MM.1S (cell line): ENCODE measurements at places on chromosomes 2 and 18.

- DNase-seq, result no peak
Measured at GRCh38 chr18:46418663-46419260, 238.3 kb downstream of the LOXHD1 start.

GRCh38 chr18:12656938-12657683 lies 796 bp downstream of the SPIRE1 start:
- DNase-seq, result peak; percentile 19

DNA sequence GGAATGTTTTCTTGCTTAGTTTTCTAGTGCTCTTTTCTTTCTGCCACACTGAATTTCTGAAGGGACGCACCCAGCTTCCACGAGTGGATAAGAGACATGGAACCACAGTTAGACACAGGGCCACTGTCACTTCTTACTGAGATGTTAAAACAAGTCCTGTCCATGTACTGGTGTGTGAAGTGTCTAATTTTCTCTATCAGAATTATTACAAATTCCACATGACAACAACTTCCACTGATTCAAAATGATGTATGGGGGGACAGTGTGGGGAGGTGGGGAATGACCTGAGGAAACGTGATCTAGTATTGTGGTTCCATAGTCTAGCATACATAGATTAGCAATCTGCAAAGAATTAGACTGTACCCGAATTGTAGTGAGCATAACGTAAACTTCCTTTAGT lies 169.6 kb downstream of the TMEM247 start:
- no peak for DNase-seq

DNA sequence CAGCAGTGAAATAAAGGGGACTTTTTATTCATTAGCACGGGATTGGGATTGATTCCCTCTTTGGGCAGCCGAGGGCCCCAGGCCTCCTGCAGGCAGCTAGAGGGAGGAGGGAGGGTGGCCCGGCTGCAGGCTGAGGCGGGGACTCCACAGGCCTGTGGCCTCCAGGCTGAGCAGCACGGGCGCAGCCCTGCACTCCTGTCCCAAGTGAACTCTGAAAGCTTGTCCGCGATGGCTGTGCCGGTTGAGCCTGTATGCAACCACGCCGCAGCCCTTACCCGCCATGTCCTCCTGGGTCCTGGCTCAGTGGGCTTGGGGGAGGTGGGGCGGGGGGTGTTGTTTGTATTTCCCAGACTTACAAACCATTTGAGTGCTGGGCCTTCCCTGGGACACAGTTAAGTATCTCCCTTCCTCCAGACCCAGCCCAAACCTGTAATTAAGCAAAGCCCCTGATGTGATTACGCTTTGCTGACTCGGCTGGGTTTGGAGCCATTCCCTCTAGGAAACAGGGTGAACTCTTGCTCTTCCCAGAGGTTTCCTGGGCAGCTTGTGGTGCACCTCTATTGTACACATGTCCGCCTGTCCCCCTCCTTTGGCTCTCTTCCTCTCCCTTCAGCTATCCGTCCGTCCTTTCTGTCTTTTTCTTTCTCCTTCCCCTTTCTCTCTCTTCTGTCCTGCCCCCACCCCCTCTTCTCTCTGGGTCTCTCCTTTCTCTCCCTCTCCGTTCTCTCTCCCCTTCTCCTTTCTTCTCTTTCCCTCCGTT lies 5.3 kb downstream of the GLI2 start:
- no peak for DNase-seq

- DNase-seq, result no peak
Measured at GRCh38 chr2:69863298-69863697, 30.5 kb upstream of the SNRNP27 start.

DNA sequence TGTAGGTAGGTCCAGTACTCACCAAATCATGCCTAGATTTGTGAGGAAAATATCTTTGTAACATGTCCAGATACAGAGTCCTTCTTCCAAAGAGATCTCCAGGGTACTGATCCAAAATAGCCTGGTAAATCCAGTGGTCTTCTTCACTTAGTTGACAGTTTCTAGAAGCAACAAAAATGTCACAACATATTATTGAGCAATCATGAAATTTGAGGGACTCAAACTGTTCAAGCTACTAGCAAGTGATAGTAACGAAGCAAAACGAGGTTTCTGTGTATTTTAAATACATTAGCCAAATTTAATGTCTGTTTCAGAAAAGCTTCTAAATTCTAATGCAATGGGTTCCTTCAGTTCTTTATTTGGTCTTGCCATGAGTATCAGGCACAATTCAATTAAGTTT lies 142.8 kb downstream of the CCDC148 start:
- DNase-seq, result no peak

DNA sequence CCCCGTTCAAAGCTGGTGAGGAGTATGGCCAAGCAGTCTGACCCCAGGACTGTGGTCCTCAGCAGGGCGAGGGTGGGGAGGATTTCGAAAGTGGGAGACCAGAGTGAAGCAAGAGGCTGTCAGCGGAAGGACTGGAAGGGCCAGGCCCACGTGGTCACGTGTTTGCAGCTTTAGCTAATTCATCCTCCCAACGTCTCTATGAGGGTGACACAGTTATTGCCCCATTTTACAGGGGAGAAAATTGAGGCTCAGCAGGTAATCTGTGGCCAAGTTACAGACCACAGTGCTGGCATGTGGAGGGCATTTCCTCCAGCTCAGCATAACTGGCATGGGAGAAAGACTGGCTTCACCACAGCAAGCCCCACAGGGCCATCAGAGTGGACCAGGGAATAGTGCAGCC lies 45.4 kb upstream of the LTBP1 start:
- no peak for DNase-seq

DNA sequence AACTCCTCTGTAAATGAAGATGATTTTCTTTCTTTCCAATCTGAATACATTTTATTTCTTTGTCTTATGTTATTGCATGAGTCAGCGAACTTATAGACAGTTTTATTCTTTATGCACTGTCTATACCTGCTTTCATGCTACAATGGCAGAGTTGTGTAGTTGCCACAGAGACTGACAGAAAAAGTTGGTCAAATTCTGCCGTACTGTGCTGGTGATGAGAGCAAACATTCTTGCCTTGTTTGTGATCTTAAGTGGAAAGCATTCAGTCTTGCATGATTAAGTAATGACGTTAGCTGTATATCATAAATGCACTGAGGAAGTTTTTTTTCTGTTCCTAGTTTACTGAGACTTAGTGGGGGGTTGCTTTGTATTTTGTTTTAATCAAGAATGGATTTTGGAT lies 32.9 kb downstream of the ZC3H15 start:
- DNase-seq, result no peak

- DNase-seq, result no peak
Measured at GRCh38 chr2:39409697-39410389, 27.2 kb downstream of the MAP4K3 start.

DNA sequence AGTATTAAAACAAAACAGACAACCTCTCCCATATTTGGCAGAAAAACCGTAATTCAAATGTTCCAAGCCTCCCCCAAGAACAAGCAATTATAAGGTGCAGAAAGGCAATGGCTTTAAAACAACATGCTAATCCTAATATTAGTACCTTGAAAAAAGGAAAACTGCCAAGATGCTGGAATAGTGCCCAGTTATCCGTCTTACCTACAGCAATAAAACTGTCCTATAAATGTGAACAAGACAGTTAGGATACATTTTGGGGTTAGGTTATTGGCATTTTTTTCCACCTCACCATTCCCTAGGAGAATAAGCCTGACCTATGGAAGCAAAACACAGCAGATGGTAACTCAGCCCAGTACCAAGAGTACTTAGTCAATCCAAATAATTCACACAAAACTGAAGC lies 83.2 kb downstream of the TCF4 start:
- DNase-seq, result no peak

GRCh38 chr18:5380586-5380985 lies 85.1 kb upstream of the ZBTB14 start:
- no peak for DNase-seq

GRCh38 chr18:54284981-54285785 lies 15.9 kb downstream of the POLI start:
- DNase-seq, result peak; percentile 93

DNA sequence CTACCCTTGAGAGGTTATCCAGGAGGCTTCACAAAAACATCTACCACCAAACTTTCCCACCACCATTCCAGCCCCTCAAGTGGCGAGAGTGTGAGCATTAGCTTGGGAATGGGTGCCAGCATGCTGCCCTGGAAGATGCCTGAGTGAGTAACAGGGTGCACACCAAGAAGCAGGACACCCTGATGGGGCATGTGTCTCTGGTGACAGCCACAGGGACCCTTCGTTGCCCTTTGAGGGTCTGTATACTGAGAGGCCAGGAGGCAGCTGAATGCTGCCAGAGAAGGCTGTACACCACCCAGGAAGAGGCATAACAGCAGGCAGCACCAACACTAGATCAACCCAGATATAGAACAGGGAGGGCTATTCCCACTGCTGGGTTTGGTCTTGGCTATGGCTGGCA lies 233.6 kb upstream of the THSD7B start:
- DNase-seq, result no peak

DNA sequence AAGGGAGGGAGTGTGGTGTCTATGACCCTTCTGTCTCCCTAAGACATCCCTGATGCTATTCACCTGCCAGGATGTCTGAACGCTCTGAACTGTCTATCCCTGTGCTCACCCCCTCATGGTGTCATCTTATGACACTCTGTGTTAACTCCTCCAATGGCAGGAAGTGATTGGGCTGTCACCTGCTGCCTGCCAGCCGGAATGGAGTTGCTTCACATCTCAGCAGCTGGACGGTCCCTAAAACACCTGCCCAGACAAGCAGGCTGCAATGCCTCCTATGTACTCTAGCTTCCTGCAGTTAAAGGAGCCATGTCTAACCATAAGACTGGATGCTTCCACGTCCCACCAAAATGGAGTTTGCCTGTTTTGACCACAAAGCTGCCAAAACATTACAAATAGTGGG lies 99.9 kb downstream of the CPO start:
- no peak for DNase-seq

GRCh38 chr18:45107425-45107824 lies 426.7 kb downstream of the SETBP1 start:
- DNase-seq, result no peak

DNA sequence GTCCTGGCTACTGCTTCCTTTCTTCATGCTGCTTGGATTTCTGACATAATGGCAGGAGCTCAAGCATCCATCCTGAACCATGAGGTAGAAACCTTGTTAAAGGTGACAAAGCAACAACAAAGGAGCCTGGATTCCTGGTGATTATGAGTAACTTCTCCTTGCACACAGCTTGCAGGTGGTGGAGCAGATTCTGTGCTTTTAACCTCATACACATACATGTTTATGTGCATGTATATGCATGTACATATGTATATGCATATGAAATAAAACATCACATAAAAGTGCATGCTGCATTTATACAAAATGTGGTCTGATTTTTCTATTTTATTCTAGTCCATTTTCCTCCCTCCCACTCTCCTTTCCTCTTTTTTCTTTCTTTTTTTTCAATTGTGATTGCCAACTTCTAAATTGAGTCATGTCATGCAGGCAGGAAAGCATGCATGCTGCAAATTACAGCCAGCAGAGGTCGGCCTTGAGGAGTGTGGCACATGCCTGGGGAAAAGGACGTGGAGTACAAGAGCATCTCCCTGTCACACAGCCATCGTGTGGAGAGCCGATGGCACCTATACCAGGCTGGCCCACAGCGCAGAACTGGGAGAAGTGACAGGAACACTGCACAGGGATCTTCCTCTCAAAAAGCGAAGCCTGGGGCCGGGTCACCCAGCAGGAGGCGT lies 17.9 kb downstream of the LCT start:
- no peak for DNase-seq

- DNase-seq, result peak; percentile 59
Measured at GRCh38 chr2:182650704-182651103, 65.4 kb upstream of the DNAJC10 start.

- no peak for DNase-seq
Measured at GRCh38 chr18:79733986-79734770, 54.6 kb downstream of the CTDP1 start.

DNA sequence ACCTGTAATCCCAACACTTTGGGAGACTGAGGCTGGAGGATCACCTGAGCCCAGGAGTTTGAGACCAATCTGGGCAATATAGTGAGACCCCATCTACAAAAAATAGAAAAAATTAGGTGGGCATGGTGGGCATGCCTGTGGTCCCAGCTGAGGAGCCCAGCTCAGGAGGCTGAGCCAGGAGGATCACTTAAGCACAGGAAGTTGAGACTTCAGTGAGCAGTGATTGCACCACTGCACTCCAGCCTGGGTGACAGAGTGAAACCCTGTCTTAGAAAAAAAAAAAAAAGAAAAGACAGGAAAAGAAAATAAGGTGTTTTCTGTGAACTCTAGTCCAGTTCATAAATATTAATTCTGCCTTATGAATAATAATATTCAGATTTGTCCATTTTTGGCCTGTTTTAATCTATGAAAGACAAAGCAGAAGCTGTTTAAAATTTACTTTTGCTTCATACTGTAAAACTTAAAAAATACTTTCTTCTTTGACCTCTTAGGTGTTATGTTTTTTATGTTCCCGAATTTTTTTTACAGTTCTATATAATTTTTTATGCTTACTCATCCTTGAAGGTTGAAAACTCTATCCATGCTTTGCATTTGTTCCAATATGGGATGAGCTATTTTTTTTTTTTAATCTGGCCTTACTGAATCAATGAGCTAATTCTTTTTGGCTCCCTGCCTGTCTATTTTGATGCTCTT lies 8.4 kb upstream of the ANXA4 start:
- no peak for DNase-seq

- no peak for DNase-seq
Measured at GRCh38 chr2:160479269-160479668, 14.3 kb downstream of the RBMS1 start.

DNA sequence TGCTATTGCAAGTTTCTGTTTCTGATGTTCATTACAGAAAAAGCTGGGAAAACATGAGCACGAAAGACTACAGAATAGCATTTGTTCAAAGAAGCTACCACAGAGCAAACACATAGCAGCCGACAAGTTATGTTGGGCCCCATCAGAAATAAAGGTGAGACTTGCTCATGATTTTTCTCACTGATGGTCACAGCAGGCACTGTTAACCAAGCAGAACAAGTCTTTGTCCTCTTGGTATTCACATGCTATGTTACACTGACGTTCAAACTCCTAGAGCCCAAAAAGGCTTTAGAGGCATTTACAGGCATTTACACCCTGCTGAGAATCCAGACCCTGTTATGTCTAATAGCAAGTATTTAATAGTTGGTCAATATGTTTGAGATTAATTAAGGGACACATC lies 235.0 kb upstream of the HNMT start:
- DNase-seq, result no peak

DNA sequence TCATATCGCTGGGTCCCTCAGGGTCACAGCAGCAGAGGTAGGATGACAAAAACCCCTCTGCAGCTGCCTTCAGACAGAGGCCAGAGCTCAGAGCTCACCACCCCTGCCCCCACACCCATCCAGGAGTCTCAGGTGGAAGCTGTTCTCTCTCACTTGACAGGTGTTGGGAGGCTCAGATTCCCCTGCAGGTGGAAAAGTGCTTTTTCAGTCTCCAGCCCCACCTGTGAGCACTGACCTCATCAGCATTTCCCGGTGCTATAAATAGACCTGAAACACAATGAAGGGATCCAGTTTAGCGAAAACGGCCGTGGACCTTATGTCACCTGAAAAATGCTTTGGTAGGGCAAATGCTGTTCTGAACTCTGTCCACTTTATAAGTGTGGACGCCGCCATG lies 254.9 kb downstream of the NDUFA10 start:
- peak; percentile 97 for DNase-seq
